CD4-positive, alpha-beta T cell treated with Interleukin-17A for 1 hour (primary cell): ENCODE measurements at places on chromosomes 1 and 21.

GRCh38 chr1:177384461-177384860, 213.7 kb downstream of the BRINP2 start:
- no peak for DNase-seq

- DNase-seq = peak; percentile 64
Measured at GRCh38 chr1:156625436-156626078, 6.3 kb downstream of the HAPLN2 start.

DNA sequence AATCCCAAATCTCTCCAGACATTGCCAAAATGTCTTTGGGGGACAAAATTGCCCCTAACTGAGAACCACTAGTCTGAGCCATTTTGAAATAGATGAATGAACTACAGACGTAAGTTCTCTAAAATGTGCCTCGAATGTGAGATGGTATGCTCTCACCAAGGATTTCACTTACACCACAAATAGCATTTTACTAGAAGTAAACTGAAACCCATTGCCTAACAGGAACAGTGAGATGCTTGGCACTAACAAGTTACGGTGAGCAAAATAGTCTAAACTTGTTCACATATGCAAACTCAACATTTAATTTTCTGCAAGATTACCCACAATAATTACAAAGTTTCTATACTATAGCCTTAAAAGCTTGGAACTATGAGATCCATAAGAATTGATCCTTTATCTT, 343.6 kb upstream of the ESRRG start:
- DNase-seq = no peak

GRCh38 chr1:244353551-244354091, 98.1 kb downstream of the ADSS2 start:
- peak; percentile 5 for DNase-seq

DNA sequence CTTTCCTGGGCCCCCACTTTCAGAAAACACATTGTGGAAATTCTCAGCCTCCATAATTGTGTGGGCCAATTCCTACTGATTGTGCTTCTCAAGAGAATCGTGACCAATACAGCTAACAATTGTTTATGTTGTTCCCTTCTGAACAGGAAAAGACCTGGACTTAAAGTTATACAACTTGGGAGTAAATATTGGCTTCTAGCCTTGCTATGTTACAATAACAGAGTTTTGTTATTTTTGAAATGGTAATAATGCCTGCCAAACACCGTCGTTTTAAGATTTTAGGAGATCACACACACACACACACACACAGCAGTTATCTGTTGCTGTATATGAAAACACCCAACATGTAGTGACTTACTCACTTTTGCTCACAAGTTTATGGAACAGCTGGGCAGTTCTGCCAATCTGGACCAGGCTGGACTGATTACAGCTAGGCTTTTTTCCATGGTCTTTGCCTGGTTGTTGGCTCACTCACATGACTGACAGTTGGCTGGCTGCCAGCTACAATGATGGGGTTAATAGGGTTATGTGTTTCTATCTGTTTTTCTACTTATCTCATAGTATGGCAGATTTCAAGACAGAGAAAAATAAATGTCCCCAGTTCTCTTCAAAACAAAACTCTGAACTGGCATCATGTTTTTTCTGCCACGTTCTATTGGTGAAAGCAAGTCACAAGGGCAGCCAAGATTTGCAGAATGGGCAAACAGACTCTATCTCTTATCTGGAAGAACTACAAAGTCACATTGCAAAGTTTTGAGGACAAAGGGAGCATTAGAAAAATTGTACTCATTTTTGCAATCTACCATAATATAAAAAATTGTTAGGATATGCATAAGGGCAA, 447.5 kb downstream of the NEGR1 start:
- no peak for DNase-seq

DNA sequence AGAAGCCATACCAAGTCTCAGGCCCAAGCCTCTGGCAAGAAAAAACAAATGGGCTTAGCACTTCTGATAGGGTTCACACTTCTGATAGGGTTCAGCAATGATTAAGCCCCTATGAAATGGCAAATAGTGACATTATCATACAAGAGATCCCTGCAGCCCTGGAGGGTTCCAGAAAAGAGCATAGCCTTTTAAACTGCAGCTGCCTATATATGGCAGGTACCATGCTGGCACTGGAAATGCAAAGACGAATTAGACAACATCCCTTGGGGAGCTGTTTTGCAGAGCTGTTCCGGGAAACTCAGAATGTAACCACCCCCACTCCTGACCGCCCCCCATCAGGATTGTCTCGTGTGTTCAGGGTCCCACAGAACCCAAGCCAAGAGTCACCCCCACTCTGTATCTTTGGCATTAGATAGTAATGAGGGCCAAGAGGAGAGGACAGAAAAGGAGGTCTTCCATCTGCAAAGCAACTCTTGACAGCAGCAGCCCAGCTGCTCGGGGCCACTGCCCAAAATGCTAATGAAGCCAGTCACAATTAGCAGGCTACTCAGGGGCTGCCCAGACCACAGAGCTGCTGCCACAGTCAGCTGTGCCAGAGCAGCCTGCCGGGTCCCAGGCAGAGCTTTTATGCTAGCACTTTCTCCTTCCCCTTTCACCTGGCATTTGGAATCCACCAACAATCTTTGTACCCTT, 50.9 kb downstream of the ITPKB start:
- DNase-seq = no peak

DNA sequence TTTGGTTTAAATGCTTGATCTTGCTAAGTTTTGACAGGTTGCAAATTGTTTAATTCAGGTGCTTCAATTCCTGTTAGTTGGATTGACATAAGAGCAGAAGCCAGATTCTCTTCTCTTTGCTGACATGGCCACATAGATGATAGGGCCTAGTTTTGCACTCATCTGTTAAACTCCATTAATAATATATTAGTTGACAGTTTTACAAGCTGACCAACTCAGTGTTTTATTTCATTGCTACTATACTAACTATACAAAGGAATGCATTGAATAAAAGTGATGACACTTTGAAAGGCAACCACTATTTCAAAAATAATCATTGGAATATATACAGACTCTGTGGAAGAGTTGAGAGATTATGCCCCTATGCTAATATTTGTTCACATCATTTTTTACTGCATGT, 255.6 kb upstream of the DPYD start:
- DNase-seq = no peak

DNA sequence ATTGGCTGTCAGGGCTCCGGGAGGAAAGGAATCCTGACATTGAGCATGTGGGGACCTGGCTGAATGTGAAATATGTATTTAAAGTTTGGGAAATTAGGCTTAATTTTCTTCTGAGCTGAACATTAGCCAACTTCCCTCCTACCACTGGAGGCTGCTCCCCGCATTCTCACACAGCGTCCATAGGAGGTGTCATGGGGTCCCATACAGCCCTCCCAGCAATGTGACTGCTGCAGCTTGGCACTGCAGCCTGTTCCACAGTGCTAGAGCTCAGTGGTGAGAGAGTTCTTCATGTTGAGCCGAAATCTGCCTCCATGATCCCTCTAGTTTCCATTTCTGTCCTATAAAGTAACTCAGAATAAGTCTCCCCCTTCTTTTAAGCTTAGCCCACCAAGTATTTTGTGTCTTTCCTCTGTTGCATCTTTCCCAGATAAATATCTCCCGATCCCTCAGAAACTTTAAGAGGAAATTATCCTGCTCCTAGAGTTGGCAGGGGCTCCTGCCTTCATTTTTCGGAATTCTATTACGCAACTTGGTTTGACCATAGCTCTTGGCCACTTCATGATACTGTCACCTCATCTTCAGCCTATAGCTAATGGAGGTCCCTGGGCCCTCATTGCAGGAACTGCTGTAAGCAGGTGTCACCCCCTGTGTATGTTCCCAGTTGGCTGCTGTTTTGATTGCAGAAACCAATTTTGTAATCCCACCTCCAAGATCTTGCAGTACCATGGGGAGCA, 2.0 kb downstream of the FCRL6 start:
- DNase-seq = no peak

GRCh38 chr1:40303051-40303771, 13.9 kb downstream of the COL9A2 start:
- no peak for DNase-seq

- DNase-seq = no peak
Measured at GRCh38 chr1:165025805-165026204, 330.7 kb downstream of the LMX1A start.

GRCh38 chr1:65206836-65207235, 58.8 kb downstream of the AK4 start:
- DNase-seq = no peak

- no peak for DNase-seq
Measured at GRCh38 chr1:77757603-77758002, 2.0 kb downstream of the USP33 start.

GRCh38 chr1:55262822-55263221, 47.7 kb upstream of the USP24 start:
- DNase-seq = no peak

DNA sequence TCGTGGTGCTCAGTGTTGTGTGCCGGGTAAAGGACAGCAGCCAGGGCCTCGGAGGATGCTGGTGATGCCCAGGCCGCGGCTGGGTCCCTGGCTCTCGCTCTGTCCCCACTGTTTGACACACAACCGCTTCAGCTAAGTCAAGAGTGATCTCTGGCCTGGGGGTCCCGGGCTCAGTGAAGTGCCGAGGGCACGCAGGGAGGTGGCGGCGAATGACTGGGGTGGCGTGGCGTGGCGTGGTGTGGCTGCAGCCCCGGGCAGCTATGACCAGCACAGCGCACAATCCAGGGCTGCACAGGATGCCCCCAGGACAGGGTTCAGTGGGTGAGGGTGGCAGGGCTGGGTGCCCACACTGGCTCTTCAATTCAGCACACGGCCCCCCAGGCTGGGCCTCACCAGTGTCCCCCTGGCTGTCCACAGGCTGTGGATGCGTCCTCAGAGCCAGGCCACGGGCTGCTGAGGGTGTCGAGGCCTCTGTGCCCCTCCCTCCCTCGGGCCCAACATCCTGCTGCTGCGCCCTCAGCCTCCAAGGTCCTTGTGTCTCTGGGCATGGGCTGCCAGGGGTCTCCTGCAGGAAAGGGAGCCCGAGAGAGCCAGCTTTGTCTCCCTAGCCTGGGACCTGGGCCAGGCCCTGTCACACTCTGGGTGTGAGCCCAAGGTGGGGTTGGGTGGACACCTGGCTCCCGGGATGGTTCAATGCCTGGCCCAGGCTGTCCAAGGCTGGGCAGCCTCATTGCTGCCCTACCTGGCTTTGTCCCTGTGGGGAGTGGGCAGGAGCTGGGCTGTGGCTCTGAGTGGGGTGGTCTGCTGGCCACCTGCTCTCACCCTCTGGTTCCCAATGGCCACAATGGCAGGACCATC, 12.0 kb upstream of the SKI start:
- DNase-seq = no peak

DNA sequence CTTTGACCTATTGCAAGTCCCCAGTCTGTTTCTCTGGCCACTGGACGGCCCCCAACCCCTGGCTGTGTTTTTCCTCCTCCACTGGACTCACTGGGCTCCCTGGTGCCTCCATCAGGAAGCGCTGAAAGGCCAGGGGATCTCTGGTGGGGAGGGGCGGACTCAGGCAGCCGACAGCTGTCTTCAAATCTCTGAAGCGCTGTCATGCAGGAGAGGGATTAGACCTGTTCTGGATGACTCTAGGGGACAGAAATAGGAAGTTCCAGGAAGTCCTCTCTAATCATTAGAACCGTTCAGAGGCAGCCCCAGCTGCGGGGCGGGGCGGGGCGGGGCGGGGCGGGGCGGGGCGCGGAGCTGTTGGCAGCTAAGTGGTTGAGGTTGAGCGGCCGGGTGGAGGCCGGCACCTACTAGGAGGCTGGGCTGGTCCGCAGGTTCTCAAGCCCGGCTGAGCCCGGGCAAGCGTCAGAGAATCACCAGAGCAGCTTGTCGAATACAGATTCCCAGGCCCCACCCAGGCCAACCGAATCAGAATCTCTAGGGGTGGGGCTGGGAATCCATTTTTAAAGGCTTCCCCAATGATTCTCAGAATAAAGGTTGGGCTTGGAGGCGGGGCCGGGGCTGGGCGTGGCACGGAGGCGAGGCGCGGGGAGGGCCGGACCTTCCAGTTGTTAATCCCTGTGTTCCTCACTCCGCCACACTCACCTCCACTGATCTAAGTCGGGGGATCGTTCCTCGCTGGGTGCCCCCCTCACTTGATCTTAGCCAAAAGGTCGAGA, 11.4 kb upstream of the PHLDA3 start:
- DNase-seq = peak; percentile 73

DNA sequence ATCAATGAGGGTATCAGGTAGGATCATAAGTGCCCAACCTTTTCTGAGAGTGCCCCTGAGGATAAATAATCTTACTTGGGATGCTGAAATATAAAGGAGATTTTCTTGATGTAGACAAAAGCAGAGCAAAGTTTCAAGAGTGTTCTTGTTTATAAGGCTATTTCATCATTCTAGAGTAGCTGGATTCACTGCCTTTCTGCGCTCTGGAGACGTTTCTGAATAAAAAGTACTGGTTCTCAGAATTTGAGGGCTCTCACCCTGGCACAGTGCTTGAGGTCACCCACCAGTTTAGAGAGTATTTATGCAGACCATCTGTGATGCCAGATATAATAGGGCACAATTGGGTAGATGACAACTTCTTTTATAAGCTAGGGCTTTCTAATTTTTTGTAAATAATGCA, 103.3 kb downstream of the GDAP2 start:
- no peak for DNase-seq

GRCh38 chr1:41862384-41863221, 56.1 kb downstream of the HIVEP3 start:
- peak; percentile 8 for DNase-seq

DNA sequence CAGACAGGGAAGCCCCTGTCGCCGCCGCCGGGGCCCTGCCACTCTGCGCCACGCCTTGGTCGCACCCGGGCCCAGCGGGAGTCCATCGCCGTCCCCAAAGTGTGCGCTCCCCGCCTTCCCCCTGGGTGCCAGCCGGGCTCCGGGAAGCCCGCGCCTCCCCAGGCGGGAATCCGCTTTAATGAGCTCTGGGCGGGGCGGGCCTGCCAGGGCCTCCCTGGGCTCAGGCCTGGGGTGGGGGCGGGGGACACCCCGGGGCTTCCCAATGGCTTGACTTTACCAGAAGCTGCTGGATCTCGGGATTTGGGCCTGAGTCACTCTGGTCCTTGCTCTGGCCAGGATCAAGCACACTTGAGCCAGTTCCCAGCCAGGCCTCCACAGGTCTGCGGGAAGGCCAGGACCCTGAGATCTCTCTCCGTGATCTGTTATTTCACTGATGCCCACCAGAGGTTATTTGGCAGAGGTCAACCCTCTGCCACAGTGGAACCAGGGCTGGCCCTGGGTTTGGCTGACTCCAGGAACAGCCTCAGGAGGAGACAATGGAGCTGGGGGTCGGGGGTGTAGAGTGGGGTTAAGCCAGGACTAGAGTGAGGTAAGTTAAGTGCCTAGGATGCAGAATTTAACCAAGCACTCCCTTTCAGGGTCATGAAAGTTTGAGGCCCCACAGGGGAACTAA, 178.4 kb upstream of the EDN2 start:
- no peak for DNase-seq

DNA sequence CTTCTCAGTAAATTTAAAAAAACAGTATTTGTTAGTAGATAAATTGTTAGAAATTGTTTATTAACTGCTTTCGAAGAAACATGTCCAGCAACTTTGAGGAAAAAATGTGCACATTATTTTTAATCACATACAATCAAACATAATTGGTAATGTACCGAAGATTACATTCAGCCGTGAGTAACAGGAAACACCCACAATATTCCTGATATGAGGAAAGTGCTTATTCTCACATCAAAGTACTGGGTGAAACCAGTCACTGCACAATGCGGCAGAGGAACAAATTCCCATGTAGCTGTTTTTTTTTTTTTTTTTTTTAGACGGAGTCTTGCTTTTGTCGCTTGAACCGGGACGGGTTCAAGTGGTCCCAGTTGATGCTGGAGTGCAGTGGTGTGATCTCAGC, 9.7 kb downstream of the ACBD3 start:
- DNase-seq = no peak
